ENCODE measurements at places on chromosomes 1 and 21. TPM values are rescaled to one million over a fixed set of nuclear protein-coding genes. Genes with fewer than 3 reads are reported as not detected.

DNA sequence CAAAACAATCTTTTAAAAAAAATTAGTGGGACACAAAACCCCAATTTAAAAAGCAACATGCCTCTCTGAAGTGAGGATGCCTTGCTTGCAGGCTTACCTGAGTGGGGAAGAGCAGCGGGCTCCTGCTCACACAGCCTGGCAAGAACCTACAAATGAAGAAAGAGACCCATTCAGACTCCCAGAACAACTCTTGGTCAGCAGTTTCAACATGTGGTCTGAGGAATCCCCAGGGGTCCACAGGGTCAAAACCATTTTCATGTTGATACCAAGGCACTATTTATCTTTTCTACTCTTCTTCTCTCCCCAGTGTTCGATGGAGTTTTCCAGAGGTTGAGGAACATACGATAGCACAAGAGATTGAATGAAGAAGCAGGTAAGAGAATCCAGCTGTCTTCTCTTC, 55.9 kb downstream of the SIPA1L2 start:
- no peak for DNase-seq

DNA sequence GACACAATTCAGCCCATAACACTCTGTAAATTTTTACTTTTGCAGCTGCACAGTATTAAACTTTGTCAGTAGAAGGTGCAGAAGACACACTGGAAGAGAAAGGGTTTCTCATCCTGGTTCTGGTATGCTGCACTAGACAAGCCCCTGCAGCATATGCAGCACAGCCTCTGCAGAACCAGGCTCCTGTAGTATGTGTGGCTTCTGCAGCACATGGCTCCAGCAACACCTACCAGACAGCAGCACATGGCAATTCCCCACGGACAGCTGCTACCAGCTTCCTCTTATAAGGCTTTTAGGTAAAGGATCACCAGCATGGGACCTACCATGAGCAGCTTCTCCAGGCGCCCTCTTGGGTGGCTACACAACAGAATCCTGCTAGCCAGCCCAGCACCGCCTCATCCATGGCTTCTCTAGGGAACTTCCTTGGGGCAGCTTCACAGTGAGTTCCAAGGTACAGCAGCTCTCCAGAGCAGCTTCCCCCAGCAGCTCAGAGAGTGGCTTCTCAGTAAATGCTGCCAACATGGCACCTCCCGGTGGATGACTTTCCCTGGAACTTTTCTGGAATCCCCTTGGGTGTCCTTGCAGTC, 534.4 kb upstream of the CXADR start:
- DNase-seq: no peak

- no peak for DNase-seq
Observed at GRCh38 chr1:35692317-35692716, 26.4 kb downstream of the C1orf216 start.

OR6P1 gene
- not detected for total RNA-seq

- DNase-seq: no peak
Observed at GRCh38 chr1:223045164-223045957, 97.7 kb downstream of the TLR5 start.

DNA sequence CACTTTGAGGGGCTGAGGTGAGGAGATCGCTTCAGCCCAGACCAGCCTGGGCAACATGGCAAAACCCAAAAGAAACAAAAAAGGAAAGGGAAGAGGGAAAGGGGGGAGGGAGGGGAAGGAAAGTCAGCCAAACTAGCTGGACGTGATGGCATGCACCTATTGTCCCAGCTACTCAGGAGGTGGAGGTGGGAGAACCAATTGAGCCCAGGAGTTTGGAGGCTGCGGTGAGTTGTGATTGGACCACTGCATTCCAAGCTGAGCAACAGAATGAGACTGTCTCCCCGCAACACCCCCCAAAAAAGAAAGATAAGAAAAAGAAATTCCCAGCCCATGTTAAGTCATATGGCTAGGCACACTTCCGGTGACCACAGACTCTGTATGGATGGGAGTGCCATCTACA, 128.4 kb downstream of the PTPN14 start:
- no peak for DNase-seq

DNA sequence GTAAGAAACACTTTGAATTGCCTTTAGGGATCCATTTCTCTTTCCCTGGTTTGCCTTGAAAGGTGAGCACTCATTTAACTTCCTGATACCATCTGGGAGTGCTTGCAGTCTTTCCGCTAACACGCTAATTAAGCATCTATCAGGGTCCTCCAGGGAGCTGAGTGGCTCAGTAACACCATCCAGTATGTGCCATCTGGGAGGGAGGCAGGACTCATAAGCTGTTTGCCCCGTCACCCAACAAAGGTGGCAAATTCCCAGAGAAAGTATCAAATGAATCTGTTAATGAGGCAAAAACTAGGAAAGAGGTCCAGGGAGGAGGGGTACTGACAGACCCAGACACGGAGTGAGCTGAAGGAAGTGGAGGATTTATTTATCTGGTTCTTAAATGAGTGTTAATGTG, 430.9 kb downstream of the HLX start:
- no peak for DNase-seq

C4BPA gene
- not detected for total RNA-seq

AMY1B gene
- not detected for total RNA-seq

DNA sequence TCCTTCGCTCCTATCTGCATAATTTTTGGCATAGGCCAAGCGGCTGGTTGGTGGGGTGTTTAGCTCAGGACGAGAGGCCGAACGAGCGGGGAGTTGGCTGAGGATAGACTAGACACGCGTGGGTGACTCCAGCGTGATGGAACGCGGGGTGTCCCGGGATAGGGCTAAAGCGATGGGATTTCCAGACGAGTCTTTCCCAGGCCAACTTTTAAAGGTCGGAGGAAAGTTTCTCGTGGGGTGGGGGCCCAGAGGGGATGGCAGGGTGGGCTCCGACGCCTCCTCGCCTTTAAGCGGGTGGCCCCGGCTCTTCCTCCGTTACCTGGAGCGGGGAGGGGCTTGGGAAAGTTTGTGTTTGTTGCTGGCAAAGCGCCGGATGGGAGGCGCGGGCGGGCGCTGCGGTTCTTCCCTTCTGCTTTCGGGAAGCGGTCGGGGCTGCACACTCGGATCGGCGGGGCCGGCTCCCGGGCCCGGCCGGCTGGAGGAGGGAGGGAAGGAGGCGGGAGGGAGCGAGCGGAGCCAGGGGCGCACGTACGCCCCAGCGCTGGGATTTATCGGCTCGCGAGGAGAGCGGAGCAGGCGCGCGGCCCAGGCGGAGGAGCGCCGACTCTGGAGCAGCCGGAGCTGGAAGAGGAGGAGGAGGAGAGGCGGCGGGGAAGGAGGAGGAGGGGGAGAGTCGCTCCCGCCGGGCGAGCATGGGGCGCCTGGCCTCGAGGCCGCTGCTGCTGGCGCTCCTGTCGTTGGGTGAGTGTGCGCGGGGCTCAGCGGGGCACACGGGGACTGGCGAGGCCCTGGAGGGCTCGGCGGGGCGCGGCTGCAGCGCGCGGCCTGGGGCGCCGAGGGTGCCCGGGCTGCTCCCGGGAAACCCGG, at the start of gene PTGFRN:
Gene PTGFRN (plus strand): TSS at position 405 of the 867 bp plus-strand sequence. CDS start 288 bp downstream, at position 693.
- peak; percentile 87 for DNase-seq

DNA sequence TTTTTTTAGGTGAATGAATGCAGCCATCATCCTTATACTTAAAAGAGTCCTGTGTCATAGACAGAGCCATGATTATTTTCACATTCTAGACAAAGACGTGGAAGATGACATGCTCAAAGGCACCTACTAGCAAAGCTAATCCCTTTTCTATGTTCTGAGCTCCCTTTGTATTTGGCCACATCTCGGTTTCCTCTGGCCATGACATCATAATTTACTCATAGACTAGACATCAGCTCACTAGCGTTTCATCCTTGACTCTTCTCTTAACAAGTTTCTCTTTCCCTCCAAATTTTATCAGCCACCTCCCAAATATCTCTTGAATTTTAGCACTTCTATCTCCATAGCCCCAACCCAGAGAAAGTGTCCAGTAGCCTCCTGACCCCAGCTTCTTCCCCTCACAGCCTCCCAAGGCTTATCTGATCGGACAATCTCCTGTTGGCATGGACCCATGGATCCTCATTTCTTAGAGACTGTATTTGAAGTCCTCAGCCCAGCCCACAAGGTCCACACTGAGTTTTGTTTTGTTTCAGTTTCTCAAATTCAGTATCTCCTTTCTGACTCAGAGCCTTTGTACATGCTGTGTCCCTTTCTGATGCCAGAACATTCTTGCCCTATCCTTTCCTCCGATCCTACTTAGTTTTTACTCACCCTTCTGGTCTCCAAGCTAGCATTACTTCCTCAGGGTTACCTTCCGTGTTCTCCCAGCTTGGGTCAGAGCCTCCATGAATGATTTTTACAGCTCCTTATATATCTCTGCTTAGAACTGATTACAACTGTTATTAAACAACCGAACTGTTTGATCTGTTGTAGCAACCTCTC, 33.0 kb upstream of the EPS8L3 start:
- DNase-seq: no peak

DNA sequence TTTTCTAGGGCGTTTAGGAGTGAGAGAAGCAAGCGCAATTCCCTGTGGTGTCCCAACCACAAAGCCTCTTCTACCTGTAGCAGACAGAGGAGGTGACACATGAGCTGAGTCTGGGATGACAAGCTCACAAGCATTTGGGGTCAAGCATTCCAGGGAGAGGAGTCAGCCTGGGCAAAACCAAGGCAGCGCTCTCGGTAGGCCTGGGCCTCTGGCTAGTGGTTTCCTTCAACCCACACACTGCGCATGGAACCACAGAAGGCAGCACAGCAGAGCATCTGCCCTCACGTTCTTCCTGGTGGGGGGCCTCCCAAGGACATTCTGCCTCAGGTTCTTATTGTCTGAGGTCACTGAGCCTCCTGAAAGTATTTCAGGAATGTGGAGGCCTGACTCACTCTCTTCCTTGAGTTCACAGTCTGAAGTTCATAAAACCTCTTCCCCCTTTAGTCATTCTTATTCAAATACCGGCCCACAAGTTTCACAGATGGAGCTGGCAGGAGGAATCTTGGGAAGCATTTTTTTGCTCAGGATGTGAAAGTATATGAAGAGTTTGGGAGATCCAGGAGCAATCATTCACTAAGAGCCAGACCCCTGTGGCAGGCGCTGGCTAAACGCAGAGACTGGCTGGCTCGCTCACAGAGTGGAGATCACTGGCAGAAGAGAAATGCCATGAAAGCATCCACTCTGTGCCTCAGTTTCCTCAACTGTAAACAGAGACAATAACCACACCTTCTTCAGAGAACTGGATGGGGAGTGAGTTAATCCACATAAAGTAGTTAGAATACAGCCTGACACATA, 26.8 kb downstream of the CCN1 start:
- no peak for DNase-seq

- no peak for DNase-seq
Observed at GRCh38 chr1:85278853-85279314, 2.5 kb upstream of the BCL10 start.

DNA sequence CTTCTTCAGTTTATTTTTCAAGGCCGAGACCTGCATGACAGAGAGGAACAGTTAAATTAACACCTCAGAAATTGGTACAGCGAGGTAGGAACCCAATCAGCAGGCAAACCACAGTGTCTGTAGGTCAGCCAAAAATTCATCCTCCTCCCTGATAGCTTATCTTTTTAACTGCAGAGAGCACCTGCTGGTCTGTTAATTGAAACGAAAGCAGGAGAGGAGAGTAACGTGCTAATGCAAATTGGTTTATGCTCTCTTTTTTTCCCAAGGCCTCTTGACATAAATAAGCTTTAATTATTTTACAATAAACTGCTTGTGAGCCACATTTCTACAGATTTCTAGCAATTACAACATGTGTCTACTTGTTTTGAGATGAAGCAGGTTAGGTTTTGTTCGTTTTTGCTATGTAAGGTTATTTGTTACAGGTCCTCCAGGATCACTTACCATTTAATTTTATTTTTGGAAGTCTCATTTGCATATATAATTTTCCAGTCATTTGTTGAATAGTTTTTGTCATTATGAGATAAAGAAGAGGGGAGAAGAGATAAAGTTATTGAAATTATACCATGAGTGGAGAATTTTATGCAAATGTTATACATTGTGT, 179.9 kb downstream of the DENND1B start:
- no peak for DNase-seq

DNA sequence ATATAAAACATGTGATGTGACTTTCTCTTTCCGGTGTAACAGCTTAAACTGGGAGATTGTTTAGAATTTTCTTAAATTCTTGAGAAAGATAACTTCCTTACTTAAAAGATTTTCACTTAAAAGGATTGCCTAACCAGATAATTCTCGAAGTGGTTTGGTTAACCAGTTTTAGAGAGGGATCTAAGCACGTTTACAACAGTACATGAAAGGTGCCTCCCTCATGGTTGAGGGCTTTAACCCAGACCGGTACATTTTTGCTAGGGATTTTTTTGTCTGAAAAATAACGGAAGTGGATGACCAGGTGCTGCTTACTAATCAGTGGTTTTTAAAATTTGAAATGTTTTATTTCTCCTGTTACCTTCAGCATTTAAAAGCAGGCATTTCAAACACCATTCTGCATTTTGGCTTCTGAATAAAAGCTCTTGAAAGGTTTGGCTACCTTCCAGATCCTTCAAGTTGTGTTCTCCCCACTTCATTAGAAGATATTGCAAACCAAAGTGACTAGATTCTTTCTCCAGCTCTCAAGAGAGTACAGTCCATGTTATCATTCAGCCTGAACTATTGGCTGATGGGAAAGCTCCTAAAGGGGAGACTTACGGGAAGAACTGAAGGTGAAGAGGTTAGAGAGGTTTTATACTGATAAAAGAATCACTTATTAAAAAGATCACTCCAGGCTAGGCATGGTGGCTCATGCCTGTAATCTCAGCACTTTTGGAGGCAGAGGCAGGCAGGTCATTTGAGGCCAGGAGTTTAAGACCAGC, 12.8 kb downstream of the S100PBP start:
- DNase-seq: no peak

GRCh38 chr1:244219149-244219548, 168.1 kb downstream of the ZBTB18 start:
- DNase-seq: no peak

DNA sequence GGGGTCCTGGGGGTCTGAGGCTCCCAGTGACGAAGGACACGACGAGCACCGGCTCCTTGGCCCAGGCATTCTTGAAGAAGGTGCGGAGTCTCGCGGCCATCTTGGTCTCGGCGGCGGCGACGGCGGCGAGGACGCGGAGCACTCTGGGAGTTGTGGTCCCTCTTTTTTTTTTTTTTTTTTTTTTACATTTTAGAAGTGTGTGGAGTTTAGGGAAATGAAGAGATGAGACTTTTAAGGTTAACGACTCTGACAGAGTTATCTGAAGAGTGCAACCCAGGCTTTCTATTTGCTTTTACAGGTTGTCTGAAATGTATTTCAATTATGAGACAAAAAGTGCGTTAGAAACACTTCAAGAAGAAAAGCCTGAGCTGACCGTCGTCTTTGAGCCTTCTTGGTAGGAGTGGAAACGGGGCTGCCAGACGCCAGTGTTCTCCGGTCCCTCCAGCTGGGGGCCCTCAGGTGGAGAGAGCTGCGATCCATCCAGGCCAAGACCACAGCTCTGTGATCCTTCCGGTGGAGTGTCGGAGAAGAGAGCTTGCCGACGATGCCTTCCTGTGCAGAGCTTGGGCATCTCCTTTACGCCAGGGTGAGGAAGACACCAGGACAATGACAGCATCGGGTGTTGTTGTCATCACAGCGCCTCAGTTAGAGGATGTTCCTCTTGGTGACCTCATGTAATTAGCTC, 9.7 kb downstream of the OR2B11 start:
- peak; percentile 77 for DNase-seq

- peak; percentile 91 for DNase-seq
Observed at GRCh38 chr1:19715334-19716203, 50.9 kb downstream of the HTR6 start.

GRCh38 chr1:24737368-24738117, 7.7 kb upstream of the CLIC4 start:
- DNase-seq: no peak

PTPRU gene
- total RNA-seq: 19.2 TPM

- peak; percentile 88 for DNase-seq
Observed at GRCh38 chr1:12184008-12184681, 17.4 kb downstream of the TNFRSF1B start.

GRCh38 chr1:85315789-85316188, 39.4 kb upstream of the BCL10 start:
- no peak for DNase-seq

FCRL1 gene
- total RNA-seq: not detected

RNF11 gene
- total RNA-seq: 118 TPM

Data from left ventricle myocardium superior (tissue), 1 donor.